NCI-H510A (cell line): ENCODE measurements at places on chromosomes 16 and 17.
A peak's percentile ranks its signal among the peaks of the same experiment; 100 is the strongest.

DNA sequence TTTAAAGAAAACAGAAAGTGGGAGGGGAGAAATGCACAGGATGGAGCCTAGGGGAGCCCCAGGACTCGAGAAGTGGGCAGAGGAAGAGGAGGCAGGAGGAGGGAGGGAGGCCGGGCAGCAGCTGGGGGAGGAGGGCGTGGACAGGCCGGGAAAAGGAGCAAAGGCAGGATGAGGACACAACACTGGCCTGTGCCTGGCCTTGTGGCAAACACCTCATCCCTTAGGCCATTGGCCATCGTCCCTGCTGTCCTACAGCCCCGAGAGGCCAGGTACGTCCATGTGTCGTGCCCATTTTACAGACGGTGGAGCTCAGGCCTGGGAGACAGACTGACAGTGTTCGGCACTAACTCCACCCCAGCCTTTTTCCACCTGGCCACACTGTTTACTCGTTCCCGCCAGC lies 15.9 kb downstream of the JPH3 start:
- no peak for DNase-seq

DNA sequence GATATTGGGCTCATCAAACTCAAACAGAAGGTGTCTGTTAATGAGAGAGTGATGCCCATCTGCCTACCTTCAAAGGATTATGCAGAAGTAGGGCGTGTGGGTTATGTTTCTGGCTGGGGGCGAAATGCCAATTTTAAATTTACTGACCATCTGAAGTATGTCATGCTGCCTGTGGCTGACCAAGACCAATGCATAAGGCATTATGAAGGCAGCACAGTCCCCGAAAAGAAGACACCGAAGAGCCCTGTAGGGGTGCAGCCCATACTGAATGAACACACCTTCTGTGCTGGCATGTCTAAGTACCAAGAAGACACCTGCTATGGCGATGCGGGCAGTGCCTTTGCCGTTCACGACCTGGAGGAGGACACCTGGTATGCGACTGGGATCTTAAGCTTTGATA lies 2.6 kb upstream of the HPR start:
- DNase-seq: no peak

DNA sequence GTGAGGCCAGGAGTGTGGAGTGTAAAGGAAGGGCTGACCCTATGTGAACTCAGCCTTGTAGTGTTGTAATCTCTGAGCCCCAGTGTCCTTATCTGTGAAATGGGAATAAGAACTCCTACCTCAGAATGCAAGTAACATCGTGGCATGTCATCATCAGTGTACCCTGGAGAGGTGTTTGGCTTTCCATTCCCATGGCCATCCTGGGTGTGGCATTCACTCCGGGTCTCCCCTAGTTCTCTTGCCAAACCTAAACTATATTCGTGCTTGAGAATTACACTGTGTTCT lies 1.9 kb downstream of the NXPH3 start:
- no peak for DNase-seq

DNA sequence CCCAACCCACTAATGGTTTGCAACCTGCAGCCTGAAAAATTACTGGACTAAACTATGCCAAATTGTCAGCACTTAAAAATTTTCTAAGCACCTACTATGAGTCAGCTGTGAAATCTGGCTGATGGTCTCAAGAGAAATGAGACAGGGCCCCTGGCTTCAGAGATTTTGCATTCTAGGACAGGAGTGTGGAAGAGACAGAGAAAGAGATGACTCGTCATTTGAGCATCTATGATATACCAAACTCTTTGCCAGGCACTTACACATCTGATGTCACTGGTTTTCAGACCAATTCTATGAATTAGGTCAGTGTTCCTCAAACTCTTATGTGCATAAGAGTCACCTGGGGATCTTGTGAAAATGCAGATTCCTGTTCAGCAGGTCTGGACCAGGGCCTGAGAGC lies 44.4 kb downstream of the CLEC19A start:
- no peak for DNase-seq

DNA sequence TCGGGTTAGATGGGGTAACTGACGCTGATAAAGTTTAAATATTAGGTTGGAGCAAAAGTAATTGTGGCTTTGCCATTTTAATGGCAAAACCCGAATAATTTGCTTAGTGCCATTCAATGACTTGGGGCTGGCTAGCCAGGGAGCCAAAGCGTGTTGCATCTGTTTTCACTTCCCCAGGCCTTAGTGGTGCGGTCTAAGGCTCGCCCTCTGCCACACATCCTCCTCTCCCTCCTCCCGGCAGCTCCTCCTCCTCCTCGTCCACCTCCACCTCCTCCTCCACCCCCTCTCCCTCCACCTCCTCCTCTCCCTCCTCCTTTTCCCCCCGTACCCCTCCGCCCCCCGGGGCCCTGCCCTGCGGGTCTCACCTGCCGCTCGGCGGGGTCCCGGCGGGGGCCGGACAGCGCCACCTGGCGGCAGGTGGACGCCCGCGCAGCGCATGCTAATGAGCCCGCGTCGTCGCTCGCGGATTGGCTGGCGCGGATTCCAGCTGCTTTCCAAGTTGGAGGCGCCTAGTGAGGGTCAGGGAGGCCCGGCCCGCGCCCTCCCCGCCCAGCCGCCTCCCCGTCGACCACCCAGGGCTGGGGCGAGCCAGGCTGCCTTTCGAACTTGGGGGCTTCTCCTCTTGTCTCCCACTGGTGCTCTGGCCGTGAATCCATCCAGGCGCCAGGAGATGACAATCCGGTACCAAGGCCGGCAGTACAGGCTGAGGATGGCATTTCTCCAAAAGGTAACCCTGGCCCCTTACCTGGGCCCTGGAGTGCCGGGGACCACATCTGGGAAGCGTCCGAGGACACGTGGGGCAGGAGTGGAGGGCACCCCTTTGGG lies 36.6 kb upstream of the RGS9 start:
- DNase-seq: peak; percentile 95

DNA sequence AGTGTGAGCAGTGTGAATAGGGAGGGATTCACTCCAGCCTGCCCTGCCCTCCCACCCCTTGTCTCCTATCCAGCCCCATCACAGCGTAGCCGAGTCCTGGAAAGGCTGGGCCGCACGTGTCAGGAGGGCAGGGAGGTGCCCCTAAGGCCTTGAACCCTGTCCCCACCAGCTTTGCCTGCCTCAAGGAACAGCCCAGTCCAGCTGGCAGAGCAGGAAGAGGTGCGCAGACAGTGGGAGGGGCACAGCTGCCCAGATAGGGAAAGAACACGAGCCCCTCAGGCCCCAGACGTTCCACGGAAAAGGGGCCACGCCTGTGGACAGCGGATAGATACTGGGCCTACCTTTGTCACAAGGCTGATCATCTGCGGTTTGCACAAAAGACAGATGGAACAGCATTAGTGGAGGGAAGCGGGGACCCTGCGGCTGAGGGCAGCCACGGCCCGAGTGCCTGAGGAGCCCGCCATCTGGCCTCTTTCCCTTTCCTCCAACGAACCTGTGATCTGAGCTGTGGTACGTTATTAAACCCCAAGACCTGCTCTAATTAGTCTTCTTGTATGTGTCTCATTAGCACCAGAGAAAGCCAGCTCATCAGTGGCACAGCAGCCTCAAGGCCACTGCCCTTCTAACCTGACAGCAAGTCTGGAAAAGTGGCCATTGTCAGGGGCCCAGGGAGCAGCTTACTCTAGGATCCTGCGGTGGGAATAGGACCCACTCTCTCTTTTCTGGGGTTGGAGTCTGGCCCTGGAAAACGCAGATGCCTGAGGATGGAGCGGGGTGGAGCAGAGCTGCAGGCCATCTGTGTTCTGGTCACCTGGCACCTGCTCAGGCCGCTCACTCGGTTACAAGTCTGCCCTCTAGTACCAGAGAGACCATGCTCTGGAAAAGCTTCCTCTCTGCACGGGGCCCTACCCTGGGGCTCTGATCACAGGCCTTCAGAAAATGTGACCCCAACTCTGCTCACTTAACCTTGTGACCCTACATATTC lies 16.3 kb downstream of the MPP3 start:
- no peak for DNase-seq

DNA sequence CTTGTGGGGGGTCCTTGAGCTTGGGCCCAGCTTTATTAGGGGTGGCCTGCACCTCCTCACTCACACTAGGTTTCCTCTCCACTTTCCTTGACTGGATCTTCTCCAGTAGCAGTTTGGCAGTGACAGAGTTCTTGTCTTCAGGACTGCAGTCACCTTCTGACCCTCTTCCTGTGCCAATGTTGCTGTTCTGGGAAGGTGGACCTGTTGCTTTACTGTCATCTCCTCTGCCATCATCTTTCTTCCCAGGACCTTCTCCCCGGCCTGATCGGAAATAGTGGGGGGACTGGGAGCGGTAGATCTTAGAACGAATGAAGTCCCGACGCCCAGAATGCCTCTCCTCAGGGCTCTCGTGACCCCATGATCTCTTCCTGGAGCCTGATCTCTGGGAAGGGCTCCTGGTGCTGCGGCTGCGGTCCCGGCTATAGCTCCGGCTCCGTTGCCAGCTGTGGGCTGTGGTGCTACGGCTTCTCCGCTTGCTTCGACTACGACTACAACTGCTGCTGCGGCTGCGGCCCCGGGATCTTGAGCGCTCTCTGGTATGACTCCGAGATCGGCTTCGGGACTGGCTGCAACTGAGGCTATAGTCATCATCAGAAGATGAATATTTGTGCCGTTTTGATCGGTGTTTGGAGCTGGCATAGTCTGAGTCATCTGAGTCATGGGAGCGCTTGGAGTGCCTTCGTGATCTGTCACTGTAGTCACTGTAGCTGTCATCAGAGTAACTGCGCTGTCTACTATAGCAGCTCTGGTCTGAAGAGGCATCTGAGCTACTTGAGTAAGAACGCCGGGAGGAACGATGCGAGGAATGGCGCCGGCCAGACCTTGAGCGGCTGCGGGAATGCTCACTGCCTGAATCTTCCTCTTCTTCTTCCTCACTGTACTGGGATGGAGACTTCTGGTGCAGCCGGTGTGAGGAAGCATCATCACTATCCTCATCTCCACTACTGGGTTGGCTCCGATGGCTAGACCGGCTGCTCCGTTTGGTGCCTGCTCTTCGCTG lies 9.5 kb upstream of the ITGA2B start:
- DNase-seq: no peak

- DNase-seq: no peak
Observed at GRCh38 chr17:63309021-63309420, 137.1 kb downstream of the CYB561 start.

- DNase-seq: no peak
Observed at GRCh38 chr16:88456356-88457292, 3.5 kb downstream of the ZFPM1 start.

GRCh38 chr16:66473654-66474519 lies 46.8 kb downstream of the BEAN1 start:
- no peak for DNase-seq

- DNase-seq: no peak
Observed at GRCh38 chr17:80191192-80191591, 21.4 kb downstream of the CARD14 start.

DNA sequence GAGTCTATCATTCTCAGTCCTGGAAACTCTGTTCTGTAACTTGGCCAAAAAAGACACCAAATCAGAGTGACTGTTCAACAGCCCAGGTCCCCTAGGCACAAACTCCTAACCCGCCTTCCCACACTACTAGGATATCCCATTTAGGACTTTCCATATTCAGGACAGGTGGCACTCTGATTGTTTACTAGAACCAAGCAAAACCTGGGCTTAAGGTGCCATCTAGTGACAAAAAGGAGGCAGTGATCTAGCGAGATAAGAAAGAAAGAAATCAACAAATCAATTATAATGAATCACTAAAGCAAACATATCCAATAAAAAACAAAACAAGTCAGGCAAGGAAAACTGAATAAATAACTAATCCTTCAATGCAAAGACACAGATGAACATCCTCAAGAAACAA lies 203.9 kb downstream of the CEP112 start:
- peak; percentile 16 for DNase-seq

GRCh38 chr17:56909742-56910508 lies 3.9 kb downstream of the TRIM25 start:
- DNase-seq: no peak

DNA sequence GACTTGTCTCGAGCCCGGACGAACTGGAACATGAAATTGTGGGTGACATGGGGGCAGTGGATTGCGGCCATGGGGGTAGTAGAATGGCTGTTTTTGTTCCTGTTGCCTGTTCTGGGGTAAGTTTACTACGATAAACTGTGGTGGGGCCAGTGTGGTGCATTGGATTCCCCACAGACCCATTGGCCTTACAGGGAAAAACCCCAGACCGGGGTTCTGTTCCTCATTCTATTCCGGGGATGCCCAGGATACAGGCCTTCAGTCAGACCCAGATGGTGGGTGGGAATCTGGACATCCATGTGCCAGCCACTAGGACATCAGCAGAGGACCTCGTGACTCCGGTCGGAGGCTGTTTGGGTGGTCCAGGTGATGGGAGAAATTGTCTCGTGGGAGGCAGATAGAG lies 88.1 kb downstream of the ABCC1 start:
- DNase-seq: no peak

- DNase-seq: no peak
Observed at GRCh38 chr16:27764869-27765675, 215.1 kb downstream of the KATNIP start.

GRCh38 chr16:24091125-24091524 lies 165.0 kb upstream of the CACNG3 start:
- DNase-seq: no peak
